RWPE2 (cell line): ENCODE measurements at places on chromosomes 16 and 17.

DNA sequence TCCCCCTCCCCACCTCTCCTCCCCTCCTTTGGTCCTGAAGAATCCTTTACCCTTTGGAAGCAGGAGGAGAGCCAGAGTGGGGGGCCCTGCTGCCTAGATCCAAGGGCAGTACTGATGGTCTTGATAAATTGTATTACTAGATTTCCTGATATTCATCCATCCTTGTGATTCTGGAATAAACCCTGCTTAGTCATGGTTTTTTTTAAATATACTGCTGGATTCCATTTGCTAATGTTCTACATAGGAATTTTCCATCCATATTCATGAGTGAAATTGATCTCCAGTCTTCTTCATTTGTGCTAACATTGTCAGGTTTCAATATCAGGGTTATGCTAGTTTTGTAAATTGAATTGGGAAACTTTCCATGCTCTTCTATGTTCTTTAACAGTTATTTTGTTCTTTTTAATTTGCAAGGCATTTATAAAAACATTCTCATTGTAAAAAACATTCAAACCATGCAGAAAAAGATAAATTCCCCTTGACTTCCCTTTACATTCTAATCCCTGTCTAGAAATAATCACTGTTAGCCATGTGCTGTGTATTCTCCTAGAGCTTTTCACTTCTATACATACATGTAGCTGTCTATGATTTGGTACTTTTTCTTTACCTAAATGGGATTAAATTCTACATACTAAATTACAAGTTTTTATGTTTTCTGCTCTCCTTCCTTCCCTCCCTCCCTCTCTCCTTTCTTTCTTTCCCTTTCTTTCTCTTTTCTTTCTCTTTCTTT lies 56.7 kb downstream of the CCDC42 start:
- DNase-seq, result no peak

DNA sequence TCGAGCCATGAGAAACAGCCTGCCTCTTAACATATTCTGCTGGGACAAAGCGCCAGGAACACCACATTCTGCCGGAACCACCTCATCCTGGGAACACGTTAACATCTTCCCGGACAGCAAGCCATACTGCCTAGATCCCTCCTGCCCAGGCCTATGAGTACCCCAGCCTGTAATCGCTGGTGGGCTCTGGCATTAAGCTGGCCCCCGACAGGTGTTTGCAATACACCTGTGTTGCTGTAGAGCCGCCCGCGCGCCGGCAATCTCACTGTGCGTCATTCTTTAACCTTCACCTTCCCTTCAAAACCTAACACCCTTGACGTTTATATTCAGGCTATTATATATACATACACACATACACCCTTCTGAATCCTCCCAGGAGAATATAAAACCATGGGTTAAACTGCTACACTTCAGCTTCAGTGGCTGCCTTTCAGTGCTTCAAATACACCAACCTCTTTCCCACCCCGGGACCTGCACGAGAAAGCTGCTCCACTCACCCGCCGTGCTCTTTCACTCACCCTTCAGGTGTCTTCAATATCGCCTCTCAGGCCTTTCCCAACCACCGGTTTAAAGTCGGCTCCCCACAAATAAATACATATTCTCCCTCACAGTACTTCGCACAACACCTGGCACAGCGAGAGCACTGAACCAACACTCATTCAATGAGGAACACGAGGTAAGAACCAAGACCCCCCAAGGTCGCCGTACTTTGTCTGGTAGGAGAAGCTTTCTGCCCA lies 1.0 kb upstream of the ENDOV start:
- DNase-seq, result peak; percentile 47

DNA sequence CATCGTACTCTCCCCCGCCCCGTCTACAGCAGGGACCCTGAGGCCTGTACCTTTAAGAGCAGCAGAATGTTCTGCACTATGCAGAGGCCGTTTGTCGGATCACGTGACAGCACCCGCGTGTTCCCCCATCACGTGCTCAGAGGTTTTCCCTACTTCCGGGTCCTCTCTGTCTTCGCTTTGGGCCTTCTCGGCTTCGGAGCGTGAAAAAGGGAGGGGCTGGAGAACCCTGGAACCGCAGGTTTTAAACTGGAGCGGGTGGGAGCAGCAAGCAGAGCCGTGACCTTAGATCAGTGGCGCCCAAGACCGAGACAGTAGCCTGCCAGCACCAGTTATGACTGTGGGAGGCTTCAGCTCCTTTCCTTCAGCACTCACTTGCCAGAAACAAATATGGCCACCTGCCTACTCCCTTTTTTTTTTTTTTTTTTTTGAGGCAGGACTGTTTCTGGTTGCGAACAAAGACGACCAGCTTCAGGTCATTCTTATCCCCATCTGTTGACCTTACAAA lies at the start of gene CLN3:
TSS of gene CLN3 (minus strand) at position 105 of the 505 bp plus-strand sequence. CDS start 315 bp downstream, outside the sequence.
- DNase-seq, result peak; percentile 90

- DNase-seq, result no peak
Observed at GRCh38 chr17:2602597-2603017, 9.2 kb downstream of the PAFAH1B1 start.

GRCh38 chr17:68398691-68399637 lies 58.3 kb downstream of the WIPI1 start:
- no peak for DNase-seq

GRCh38 chr16:61890386-61890785 lies 145.9 kb downstream of the CDH8 start:
- DNase-seq, result no peak

DNA sequence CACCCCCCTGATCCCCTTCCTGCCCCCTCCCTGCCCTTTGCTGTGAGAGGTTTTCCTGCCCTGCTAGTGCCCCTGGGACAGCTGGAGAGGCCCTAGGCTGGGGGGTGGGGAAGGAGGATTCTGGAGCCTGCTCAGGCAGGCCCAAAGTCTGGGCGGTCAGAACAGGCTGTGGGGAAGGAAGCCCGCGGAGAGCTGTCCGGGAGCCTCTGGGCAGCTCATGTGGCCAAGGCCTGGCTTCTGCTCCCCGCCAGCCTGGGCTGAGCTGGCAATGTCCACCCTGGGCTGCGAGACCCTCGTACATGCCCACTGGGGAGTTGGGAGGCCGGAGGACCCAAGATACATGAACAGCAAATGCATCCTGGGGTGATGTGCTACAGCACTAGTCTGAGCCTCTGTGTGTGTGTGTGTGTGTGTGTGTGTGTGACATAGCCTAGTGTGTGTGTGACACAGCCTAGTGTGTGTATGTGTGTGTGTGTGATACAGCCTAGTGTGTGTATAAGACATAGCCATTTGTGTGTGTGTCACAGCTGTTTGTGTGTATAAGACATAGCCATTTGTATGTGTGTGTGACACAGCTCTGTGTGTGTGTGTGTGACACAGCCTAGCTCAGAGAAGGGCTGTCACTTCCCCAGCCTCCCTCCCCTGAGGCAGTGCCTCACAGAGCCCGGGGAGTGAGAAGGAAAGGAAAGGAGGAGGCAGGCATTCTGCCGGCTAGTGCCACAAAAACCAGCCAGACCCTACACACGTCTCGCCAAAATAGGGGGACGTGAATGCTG lies 201.4 kb upstream of the CIBAR2 start:
- no peak for DNase-seq

DNA sequence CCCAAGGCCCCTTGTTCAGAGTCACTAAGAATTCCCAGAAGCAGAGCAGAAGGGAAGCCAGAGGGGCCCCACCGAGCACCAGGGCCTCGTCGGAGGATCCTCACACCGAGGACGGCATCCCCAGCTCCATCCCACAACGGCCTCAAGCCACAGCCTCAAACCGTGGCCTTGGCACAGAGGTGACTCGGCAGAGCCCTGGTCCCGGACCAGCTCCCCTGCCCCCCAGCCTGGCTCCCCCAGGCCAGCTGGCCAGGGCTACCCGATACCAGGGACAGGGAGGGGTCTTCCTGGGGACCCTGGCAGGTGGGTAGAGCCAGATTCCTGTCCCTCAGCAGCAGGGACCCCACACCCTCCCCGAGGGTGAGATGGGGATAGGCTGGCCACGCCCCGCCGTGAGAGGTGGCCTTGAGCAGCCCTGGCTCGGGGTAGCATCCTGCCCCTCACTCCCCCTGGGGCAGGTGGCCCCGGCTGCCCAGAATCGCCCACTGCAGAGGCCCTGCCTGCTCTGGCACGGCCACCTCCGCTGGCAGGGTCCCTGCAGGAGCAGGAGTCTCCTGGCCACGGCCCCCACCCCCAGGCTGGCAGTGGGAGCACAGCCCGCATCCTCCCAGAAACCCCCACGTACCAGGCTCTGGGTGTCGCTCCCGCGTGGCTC lies 5.6 kb upstream of the PVALEF start:
- no peak for DNase-seq

GRCh38 chr17:55521186-55521585 lies 9.9 kb upstream of the SMIM36 start:
- no peak for DNase-seq

DNA sequence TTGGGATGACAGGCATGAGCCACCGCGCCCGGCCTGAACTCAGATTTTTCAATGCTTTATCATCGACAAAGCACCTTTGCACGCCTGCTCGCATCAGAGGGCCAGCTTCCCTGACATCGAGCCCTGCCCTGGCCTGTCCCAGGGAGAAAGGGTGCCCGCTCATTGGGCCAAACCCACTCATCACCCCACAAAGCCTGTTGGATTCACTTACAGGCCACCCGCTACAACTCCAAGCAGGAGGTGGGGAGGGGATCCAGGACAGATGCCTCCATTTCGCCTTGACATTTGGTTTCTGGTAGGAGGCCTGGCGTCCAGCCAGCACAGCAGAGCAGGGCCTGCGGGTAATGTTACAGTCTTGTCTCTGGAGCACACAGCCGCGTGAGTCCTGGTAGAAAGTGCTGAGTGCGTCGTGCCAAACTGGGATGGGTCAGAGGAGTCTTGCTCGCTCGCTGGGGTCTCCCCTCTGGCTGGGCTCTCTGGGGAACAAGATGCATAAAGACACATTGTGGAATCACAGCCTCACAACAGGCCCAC lies 19.8 kb downstream of the SMTNL2 start:
- DNase-seq, result no peak

DNA sequence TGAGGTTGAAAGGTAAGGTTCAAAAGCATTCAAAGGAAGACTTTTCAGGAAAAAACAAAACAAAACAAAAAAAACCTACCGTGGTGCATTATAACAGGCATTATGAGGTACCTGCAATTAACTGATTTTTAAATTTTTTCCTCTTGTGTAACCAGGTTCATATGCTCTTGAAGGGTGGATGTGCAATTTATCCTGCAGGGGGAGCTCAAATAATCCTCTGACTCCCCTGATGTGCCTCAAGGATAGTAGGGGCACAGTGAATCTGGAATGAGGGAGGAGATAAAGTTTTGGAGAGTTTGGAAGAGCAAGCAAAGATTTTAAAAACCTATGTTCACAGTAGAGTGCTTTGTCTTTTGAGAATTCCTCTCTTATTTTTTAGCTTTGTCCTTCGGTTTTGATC lies 1349.4 kb downstream of the CDH8 start:
- DNase-seq, result no peak
